Left hindlimb (tissue), 1 donor: ENCODE measurements at places on chromosomes 3 and 15.
A peak's percentile ranks its signal among the peaks of the same experiment; 100 is the strongest.

DNA sequence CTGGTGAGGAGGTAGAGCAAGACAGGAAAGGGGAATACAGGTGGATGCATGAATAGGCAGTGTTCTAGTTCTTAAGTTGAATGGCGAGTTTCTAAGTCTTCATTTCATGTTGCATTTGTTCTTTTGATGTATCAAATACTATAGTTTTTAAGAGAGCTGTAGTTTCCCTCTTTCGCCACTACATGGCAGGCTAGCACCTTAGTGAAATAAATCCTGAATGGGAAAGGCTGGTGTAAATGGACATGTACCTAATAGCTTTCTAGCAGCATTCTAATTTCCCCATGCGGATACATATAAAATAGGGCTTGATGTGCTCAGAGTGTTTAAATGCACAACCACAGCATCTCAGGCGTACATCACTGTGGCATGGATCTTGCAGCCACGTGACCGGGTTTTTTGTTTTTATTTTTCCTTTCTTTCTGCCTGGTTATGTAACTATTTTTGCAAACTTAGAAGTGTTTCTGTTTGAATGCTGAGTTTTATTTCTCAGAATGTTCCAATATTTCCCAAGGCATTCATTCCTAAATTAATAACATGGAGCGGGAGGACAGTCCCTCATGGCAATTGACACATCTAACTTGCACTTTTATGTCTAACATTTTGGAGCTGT, 23.5 kb upstream of the CLN6 start:
- DNase-seq = no peak

- DNase-seq = no peak
Measured at GRCh38 chr15:101357333-101357732, 62.3 kb upstream of the SNRPA1 start.

GRCh38 chr3:128576290-128576689, 74.3 kb downstream of the RPN1 start:
- no peak for DNase-seq

- DNase-seq = no peak
Measured at GRCh38 chr3:69890084-69890483, 109.4 kb upstream of the SAMMSON start.

GRCh38 chr15:40307421-40308211, at the start of gene PLCB2:
TSS of gene PLCB2 (minus strand) at chr15:40307935. CDS start at chr15:40307672, 263 bp downstream.
- peak; percentile 62 for DNase-seq

DNA sequence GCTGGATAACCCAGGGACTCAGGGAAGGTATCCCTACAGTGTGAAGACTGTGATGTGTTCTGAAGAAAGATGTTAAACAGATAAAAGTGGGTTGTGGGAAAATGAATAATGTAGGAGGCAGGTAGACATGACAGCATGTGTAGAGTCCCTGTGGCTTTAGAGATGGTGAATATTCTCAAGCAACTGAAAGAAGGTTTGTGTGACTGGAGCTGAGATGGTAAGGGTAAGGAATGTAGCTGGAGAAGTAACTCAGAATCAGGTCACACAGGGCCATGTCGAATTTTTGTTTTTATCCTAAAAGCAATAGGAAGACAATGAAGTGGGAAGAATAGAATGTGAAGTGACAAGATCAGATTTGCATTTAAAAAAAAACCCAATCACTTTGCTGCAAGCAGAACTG, 53.7 kb upstream of the TRPC1 start:
- no peak for DNase-seq

DNA sequence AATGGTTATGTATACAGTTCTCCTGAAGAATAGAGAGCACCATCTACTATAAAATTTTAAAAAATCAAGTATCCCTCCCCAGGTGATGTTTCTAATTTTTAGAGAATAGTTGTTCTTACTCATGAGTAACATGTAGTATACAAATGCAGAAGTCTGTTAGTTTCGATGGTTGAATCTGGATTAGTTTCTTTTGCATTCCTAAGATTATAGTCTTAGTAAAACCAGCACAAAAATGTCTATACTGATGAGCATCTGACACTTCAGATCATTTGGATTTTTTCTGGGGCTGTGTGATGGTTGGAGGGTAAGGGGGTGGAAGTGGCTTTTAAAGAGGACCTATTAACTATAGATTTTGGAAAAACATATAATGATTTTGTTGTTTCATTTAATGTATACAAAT, 167.3 kb upstream of the SGO1 start:
- no peak for DNase-seq

DNA sequence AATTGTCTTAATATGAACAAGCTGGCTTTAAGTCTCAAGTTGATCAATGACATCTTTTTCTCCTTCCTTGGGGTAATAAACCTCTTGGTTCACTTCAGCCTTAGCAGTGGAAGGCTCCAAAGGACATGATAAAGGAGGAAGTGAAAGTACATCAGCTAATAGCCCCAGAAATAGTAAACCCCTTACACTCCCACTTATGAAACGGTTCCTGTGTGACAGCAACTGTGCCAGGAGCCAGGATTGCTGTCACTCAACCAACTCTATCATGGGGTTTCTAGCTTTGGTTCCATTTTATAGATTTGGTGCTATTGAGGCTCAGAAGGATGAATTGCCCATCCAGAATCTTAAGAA, 216.7 kb downstream of the ABHD5 start:
- no peak for DNase-seq

GRCh38 chr15:58309963-58310928, 121.5 kb upstream of the LIPC start:
- DNase-seq = peak; percentile 33

GRCh38 chr3:186931532-186932280, 1.4 kb downstream of the ST6GAL1 start:
- no peak for DNase-seq

- DNase-seq = no peak
Measured at GRCh38 chr3:141519587-141519986, 32.8 kb downstream of the RASA2 start.

DNA sequence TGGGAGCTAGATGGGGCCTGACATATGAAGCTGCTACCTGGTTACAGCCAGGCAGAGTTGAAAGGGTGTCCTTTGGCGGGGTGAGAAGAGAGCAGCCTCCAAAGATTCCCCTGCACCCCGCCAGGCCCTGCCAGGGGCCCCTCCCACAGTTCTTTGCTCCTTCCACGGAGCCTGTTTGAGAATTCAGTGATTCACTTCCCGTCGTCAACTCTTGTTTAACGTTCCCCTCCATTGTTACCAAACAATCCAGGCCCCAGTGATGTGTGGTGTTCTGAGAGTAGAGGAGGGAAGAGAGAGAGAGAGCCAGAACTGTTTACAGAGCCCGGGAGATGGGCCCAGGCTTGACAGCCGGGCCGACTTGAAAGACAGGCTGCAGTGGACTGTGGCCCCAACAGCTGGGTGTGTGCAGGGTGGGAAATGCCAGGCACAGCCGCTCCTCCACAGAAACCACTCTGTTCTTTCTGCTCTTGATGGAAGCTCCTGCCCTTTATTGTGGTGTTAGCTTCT, 81.5 kb downstream of the SMAD3 start:
- peak; percentile 62 for DNase-seq

- no peak for DNase-seq
Measured at GRCh38 chr15:87267798-87268197, 988.7 kb downstream of the NTRK3 start.

- DNase-seq = no peak
Measured at GRCh38 chr3:116476691-116477090, 31.4 kb upstream of the LSAMP start.

- no peak for DNase-seq
Measured at GRCh38 chr15:69686626-69687025, 234.0 kb downstream of the RPLP1 start.

DNA sequence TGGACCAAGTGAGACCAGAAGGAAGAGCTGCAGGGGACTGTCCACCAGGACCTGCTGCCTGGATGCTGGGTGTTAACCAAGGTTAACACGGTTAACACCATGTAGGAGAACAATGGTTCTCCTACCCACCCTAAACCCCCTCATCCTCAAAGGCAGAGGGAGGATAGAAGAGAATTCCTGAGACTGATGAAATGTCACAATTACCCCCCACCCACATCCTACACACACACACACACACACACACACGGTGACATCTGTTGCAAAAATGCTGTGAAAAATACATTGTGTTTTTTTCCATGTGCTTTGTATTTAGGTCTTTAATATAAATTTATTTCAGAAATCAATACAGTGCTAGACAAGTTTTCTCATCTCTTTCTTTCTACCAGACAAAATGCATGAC, 113.9 kb upstream of the HES1 start:
- DNase-seq = no peak

DNA sequence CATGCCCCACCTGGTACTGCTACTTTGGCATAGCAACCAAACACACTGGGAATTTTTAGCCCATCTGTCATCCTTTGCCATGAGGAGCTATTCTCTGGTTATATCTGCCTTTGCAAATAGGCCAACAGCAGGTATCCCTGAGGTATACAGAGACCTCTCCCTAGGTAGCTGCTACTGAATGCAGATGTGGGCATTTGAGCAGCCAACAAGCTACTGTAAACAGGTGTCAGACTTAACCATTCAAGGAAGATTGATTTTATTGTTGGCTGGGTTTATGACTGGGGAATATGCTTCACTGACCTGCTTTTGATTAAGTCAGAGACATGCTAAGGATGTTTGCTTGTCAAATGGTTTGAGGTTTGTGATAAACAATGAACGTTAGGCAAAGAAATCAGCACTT, 183.2 kb downstream of the OXSM start:
- no peak for DNase-seq

DNA sequence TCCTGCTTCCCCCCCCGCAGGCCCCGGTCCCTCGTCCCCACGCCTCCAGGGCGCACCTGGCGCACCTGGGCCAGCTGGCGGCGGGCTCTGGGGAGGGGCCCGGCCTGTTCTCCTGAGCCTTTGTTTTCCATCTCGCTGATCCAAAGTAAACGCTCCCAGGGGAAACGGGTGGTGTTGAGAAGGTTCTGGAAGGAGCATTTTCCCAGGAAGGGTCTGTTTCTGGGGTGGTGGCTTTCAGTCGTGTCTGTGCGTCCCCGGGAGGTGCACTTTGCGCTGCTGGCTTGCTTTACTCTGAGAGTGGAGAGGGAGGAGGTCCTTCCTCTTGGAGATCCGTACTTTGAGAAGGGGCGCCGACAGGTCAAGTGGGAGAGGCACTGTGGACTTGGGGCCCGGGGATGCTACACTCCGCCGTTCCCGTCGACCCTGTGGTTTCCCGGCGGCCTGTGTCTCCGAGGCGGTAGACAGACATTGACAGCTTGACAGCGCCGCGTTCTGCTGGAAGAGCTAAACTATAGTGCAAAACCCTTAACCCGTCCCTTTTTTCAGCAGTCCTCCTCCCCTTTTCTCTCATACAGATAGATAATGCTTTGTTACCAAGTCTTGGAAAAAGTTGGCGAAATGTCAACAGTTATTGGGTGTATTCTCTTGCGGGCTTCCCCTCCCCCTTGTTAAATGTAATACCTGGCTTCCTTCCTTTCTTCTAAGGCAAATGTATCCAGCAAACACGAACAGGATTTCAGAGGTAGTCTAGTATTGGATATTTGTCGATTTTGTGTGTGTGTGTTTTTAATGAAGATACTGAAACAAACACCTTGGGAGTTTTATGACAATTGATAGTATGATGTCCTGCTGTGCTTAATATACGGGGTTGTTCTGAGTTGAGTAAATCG, 6.5 kb downstream of the TPM1 start:
- peak; percentile 78 for DNase-seq

- no peak for DNase-seq
Measured at GRCh38 chr3:140403608-140404007, 274.3 kb upstream of the TRIM42 start.

- DNase-seq = no peak
Measured at GRCh38 chr3:159008401-159008800, 206.5 kb downstream of the MFSD1 start.

DNA sequence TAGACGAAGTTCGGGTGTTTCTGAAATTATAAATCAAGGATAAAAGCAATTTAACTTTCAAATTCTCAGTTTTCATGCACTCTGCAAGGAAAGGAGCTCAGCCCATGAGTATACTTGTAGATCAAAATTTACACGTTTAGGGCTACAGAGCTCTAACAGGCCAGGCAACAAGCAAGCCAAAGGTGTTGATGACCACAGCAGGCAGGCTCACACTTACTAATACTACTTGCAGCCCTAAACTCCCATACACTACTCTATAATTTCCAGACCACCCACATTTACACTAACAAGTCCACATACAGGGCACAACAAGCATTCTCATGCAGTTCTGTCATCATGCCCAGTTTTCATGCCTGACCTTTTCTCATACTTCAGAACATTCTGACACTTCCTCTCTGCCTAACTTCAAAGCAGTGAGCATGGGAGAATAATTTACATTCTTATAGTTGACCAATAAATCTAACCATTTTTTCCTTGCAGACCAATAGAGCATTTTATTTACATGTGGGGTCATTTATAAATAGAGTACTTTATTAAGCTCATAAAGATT, 124.7 kb upstream of the FRMD4B start:
- DNase-seq = peak; percentile 31

DNA sequence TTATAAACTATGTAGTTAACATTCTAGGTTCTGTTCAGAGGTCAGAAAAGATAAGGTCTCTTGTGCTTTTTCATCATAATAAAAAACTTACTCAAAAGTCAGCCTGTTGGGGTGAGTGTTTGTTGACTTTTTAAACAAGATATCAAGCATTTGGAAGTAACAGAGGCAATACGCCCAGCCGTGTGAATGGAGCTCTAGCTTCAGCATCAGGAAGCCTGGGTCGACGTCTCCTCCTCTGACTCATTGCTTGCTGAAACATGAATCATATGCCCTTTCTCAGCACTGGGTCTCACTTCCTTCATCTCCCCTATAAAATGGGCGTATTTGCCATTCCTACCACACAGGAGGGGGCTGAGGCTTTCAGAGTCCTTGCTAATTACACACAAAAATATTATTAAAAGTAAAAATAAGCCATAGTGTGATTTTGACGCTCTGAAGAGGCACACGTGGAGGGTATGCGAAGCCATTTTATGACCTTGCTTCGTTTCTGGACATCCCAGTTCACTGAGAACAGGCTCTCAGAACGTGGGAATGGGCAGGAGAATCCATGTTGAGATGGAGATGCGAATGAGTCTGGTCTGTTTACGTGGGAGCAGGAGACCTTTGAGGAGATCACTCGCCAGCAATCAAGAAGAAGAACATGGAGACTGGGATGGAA, 220.8 kb upstream of the TPRG1 start:
- DNase-seq = no peak

GRCh38 chr3:194489736-194490612, 3.2 kb upstream of the ATP13A3 start:
- no peak for DNase-seq

DNA sequence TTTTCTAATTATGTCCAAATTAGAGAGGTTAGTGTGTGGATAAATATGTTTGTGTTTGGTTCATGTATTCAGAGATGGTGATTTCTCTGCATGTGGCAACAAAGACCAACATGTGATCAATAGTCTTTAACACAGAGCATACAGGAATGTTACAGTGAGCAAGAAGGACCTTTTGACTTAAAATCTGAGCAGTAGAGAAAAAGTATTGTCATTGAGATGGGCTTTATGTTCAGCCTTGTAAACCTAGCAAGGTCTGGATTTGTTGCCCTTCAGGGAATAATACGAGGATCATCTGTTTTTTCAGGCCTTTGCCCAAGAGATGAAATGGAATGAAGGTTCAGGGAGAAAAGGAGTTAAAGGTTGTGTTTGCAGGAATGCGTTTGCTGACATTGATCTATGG, 161.8 kb upstream of the NECTIN3 start:
- DNase-seq = no peak
